ENCODE measurements at places on chromosomes 6 and 20. TPM values are rescaled to one million over a fixed set of nuclear protein-coding genes. Genes with fewer than 3 reads are reported as not detected.

TIAM2 gene
- 5.6 TPM for total RNA-seq

BPIFA1 gene
- total RNA-seq, result 24.0 TPM

EXOC2 gene
- 52.7 TPM for total RNA-seq

SGK2 gene
- total RNA-seq, result 0.93 TPM

CST4 gene
- not detected for total RNA-seq

COL9A1 gene
- total RNA-seq, result not detected

SLC26A8 gene
- total RNA-seq, result not detected

SIRPD gene
- not detected for total RNA-seq

CASS4 gene
- total RNA-seq, result 0.64 TPM

RNF144B gene
- total RNA-seq, result 142 TPM

GRM4 gene
- 1.1 TPM for total RNA-seq

AIF1 gene
- not detected for total RNA-seq

RAET1G gene
- 65.6 TPM for total RNA-seq

TREML1 gene
- total RNA-seq, result not detected

COMMD7 gene
- 16.1 TPM for total RNA-seq

RXRB gene
- total RNA-seq, result 21.8 TPM

DEF6 gene
- total RNA-seq, result 23.2 TPM

Data from nasal cavity respiratory epithelium epithelial cell of viscerocranial mucosa (primary cell).